ENCODE measurements at places on chromosomes 7 and 10. TPM values are rescaled to one million over a fixed set of nuclear protein-coding genes. Genes with fewer than 3 reads are reported as not detected.

The MSMB gene
- not detected for total RNA-seq

The AKR1C8 gene
- 1.3 TPM for total RNA-seq

The AKR1C1 gene
- total RNA-seq, result 3.4 TPM

The IFIT1B gene
- total RNA-seq, result not detected

The CUX1 gene
- 61.4 TPM for total RNA-seq

The SLC26A3 gene
- total RNA-seq, result not detected

The COMTD1 gene
- total RNA-seq, result 13.7 TPM

The CD36 gene
- 2.8 TPM for total RNA-seq

The C10orf53 gene
- total RNA-seq, result not detected

The CAMK2B gene
- not detected for total RNA-seq

The TMEM139 gene
- total RNA-seq, result 0.29 TPM

The SCIN gene
- 0.41 TPM for total RNA-seq

- no peak for DNase-seq
These were observed 20.0 kb downstream of the VSIR start for GRCh38 chr10:71753091-71753959.

DNA sequence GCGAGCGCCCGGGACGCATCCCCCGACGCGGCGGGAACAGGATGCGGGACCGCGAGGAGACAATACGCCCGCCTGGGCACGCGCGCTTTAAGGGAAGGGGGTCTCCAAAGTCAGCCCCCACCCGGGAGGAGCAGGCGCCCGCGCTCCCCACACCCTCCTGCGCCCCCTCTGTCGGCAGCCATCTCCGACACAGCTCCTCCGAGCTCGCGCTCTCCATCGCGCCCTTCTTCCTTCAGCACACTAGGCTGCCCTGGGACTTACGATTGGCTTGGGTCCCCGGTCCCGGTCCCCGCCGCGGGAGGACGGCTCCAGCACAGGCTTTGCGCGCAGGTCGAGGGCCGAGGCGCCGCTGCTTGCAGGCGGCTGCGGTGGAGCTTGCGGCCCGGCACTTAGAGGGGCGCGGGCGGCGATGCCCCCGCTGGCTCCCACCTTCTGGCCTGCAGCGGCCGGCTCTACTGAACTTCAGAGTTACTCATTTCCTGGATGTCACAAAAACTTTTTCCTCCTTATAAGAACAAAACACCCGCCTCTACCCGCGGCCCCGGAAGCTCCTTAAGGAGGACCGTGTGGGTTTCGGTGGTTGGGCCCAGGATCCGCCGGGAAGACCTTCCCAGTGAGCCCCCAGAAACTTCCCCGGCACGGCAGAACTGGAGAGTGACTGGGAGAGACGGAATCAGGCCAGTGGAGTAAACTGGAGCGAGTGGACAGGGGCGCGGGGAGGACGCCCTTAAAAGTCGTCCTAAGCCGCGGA is at the start of gene ITPRIP:
Gene ITPRIP (minus strand): TSS at position 481 of the 751 bp plus-strand sequence. CDS start 22,414 bp downstream, outside the sequence.
- DNase-seq, result peak; percentile 72

GRCh38 chr10:63133821-63134557 is 861 bp downstream of the NRBF2 start:
- DNase-seq, result no peak

- DNase-seq, result no peak
These were observed 343.9 kb downstream of the RNLS start for GRCh38 chr10:88239212-88239611.

GRCh38 chr10:12077580-12078180 is 8.9 kb downstream of the DHTKD1 start:
- no peak for DNase-seq

DNA sequence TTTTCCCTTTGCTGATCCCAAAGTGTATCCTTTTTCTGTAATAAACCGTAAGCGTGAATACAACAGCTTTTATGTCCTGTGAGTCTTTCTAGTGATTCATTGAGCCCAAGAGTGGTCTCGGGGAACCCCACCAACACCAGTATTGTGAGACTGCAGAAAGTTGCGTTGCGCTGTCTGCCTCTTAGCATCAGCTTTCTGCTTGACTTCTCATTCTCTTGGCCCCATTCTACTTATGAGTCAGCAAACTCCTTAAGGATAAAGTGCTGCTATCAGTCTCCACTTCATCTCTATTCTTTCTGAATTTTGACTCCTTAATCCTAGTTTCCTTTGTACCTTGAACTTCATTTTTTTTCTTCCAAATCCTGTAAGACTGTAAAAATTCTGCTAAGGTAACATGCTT is 184.3 kb upstream of the MBL2 start:
- DNase-seq, result no peak

DNA sequence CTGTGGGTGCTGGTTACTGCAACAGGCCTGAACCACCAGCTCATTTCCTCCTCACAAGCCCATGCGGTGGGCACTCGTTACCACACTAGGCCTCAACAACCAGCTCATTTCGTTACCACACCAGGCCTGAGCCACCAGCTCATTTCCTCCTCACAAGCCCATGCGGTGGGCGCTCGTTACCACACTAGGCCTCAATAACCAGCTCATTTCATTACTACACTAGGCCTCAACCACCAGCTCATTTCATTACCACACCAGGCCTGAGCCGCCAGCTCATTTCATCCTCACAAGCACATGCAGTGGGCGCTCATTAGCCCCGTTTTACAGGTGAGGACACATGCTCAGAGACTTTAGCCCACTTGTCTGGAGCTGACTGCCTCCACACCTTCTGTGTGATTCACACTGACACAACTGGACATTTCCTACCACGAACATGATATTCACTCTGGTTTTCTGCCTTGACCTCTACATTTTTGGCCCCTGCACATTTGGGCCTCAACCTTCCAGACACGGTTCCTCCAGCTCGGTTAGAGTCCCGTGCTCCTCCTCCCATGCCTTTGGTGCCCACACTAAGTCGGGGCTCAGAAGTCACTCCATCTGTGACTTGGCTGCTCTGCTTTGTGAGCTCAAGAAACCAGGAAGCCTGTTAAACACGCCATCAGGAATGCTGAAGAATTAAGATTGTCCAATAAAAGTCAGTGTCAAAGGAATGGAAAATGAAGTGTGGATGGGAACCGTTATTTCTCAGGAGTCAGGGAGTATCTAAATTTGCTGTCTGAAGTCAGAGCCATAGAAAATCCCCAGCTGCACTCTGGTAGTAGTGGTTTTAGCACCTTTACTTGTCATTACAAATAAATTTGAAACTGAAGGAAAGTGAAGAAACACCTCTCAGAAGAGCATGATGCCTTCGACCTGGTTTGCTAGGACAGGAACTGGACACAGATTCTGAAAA is 55.8 kb upstream of the LANCL2 start:
- DNase-seq, result peak; percentile 27

DNA sequence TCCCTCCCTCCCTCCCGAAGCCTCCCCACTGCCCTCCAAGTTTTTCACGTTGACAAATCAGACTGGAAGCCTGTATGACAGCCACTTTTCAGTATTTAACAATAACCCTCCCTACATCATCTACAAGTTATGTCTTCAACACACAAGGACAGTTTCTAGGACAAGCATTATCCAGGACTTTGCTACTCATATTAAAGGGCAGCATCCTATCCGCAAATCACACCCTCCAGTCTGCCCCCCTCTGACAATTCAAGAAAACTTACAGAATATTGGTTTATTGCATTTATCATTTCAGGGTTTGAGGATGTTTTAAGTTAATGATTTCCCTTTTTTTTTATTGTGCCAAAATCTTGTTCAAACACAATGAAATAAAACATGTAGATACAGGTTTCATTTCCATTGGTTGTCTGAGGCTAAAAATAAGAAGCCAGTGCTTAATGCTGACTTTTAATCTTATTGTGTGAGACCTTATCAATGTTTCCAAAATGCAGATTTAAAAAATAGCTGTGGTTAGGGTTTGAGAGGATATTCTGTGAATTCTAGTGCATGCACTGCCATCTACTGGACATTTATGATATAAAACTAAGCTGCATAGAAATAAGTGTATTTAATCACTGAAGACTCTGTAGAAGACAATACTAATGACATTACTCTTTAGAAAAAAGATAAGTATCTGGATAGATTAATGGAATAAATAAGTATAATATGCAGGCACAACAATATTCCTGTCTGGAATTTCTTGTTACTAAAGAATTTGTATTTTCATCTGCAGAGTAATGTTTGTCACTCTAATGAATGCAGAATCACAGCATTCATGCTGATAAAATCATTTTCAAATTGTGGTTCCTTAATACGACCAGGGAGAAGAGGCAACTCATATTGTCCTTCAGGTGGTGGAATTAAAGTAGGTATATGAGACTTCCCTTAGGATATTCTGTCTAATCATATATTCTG is 64.1 kb downstream of the CAV1 start:
- peak; percentile 35 for DNase-seq

GRCh38 chr7:74395745-74396311 is 57.9 kb upstream of the GTF2IRD1 start:
- DNase-seq, result no peak

- DNase-seq, result no peak
These were observed 321.4 kb upstream of the MEOX2 start for GRCh38 chr7:16007911-16008310.

GRCh38 chr7:47622946-47623640 is 41.2 kb upstream of the TNS3 start:
- no peak for DNase-seq

GRCh38 chr10:116069856-116070255 is 203.2 kb downstream of the GFRA1 start:
- no peak for DNase-seq

GRCh38 chr7:16347066-16347826 is 74.1 kb downstream of the CRPPA start:
- DNase-seq, result no peak

DNA sequence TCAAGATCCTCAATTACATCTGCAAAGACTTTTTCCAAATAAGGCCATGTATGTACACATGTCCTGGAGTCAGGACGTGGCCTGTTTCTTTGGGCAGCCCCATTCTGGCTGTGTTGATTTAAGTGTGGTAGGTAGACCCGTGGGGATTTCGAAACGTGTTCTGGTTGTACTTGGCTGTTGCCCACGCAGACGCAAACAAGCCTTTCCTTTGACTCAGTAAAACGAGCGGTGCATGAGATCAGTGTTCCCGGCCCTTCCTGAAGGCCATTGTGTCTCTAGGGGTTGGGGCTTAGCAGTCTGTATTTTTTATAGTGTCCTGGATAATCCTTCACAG is 64.8 kb upstream of the DNAJB6 start:
- no peak for DNase-seq

- DNase-seq, result no peak
These were observed 79.3 kb downstream of the DNAJB9 start for GRCh38 chr7:108648989-108649388.
